ENCODE measurements at places on chromosomes 1 and 21. TPM values are rescaled to one million over a fixed set of nuclear protein-coding genes. Genes with fewer than 3 reads are reported as not detected.

DNA sequence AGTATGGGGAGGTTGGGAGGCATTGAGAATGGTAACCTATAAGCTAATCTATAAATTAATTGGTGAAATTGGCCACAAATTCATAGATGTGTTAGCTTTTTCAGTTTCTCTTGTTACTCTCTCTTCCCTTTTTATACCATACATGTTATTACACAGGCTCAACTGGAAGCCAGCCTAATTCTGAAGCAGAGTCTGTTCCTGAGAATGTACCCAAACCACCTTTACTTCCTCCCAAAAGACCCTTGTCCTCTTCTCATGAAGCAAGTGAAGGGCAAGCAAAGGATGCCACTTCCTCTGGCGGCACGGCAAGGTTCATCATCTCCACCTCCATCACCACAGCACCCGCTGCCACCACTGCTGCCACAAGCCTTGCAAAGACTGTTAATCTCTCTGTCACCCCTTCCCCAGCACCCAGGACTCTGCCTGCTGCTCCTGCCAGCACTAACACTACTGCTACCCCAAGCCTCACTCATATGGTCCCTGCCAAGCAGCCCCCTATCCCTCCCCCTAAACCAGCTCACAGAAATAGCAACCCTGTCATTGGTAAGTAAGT is 39.5 kb upstream of the RCC1 start:
- DNase-seq, result no peak

DNA sequence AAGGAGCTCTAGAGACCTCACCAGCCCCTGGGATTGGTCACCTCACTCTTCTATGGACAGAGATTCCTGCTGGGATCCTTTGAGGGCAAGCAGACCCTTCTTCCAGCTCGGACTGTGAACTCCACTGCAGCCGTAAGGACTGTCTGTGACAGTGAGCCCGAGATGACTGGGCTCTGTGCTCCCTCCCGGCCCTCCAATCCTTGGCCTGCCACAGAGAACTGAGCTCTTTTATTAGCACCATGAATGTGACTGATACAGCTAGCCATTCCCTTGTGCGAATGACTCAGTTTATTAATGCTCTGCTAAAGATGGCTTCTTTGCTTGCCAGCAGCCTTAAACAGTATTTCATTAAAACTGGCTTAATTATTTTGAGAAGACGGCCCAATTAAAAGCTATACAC is 194.6 kb upstream of the LMO4 start:
- DNase-seq, result no peak

Gene IVL
- total RNA-seq, result not detected

DNA sequence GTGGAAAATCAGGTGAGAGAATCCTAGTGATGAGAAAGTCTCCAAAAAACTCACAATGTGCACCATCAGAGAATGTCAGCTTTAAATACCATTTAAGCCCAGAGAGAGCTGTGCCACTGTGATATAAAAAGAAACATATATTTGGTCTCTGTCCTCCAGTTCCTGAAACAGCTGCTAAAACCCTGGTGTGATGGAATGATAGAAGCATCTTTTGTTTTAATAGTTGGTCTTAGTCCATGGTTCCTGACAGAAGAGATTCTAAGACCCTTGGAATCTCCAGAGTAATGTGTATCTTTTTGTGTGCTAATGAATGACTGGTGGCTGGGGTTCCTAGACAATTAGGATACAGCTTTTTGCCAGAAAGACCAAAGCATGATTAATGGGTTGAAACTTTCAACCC is 302.8 kb upstream of the B3GALT2 start:
- no peak for DNase-seq

DNA sequence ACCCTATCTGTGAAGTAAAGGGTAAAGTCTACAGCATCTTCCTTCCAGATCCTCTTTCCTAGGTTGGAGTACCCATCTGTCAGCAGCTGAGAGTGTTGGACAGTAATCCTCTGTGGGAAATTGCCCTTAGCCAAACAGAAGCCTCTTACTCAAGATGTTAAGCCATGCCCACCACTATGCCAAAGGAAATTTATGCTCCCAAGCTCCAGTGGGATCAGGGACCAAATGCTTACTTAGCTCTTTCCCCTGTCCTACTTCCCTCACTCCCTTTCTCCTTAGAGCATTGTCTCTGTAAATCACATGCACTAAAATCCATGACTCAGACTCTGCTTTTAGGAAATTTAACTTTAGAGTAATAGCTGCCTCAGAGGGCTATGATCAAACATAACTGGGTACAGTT is 254.0 kb downstream of the BRINP2 start:
- no peak for DNase-seq
